NCI-H2081 treated with DMSO at 0.1 percent for 48 hours (cell line): ENCODE measurements at places on chromosomes 2 and 18.

DNA sequence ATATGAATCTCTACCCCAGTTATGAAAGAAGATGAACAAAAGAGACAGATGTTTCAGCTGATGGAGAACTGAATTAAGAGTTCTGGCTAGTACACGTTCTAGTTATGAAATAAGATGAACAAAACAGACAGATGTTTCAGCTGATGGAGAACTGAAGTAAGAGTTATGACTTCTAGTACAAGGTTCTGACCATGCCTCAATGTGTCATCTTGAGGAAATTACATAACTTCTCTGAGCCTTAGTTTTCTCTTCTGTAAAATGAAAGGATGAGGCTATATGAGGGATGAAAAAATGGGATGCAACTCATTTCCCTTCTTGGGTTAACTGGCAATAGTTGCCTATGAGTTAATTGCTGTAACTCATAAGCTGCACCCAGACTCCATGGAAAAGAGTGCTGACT, 92.9 kb upstream of the WDR75 start:
- DNase-seq: no peak

- DNase-seq: no peak
These were observed 74.1 kb downstream of the CABYR start for GRCh38 chr18:24212939-24213338.

- no peak for DNase-seq
These were observed 64.2 kb upstream of the ITGB6 start for GRCh38 chr2:160264308-160264707.

DNA sequence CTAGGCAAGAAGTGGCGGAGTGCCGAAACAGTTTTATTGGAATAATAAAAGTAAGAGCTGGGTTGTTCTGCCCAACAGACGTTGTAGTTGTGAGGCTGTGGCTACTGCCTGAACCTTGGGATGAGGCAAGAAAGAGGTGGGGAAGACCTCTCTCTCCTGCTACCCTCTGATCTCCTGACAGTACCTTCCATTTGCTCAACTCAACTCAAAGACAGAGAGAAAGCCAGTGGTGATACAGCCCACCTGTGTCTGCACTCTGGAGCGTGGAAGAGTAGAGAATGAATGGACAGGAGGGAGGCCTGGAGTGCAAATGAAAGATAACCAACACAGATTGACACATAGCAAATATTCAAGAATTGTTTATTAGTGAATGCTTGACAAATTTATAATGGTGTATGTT, 590.3 kb downstream of the NYAP2 start:
- DNase-seq: no peak

DNA sequence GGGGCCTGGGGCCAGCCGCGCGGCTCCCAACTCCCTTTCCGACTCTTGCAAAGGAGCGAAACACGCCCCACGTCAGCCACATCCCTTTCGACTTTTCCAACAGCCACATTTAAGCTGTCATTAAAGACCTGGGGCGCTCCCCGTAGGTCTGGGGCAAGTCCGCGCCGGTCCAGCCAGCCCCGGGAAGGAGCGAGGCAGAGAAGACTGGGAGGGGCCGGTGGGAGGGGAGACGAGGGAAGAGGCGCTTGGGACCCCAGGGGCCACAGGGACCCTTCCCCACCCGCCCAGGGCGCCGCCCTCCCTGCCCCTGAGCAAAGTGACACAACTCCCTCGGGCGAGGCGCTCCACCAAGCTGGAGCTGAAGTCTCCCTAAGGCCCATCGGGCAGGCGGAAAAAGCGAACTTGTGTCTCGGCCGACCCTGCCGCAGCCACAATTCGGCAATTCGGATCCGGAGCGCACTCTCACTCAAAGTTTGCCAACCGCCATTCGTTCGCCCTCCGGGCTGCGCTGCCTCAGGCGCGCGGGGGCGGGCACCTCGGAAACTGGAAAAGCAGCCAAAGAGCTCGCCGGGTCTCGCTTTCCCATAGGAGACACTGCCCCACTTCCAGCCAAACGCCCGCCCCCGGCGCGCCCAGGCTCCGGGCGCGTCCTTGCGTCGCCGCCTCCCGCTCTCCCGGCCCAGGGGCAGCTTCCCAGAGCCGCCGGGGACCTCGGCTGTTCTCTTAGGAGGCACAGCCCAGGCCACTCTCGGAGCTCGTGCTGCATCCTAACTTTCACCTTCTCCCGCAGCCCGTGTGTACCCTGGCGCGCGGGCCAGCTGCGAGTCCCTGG, 1.1 kb upstream of the KCTD1 start:
- no peak for DNase-seq

GRCh38 chr2:164613321-164613982, 7.8 kb downstream of the GRB14 start:
- DNase-seq: no peak

DNA sequence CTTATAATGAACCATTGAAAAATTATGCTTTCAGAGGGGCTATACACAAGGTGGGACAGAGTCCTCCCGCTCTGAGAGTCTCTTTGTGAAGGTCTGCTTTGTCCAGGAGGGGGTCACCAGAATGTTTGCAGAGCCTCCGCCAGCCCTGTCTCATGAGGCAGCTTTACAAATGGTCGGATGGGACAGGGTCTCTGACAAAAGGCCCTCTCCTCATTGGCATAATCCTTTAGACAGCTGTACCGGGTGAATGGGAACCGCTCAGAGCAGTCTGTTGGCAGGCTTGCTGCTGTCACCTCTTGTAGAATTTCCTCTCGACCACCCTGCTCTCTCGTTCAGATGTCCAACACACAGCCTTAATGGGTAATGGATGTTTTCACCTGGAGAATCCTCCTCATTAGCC, 40.2 kb upstream of the TGIF1 start:
- DNase-seq: no peak

GRCh38 chr2:7333189-7333765, 416.1 kb downstream of the RNF144A start:
- no peak for DNase-seq

- DNase-seq: no peak
These were observed 7.0 kb upstream of the STRN start for GRCh38 chr2:36973320-36973719.

- DNase-seq: no peak
These were observed 5.9 kb upstream of the TMSB10 start for GRCh38 chr2:84899304-84900204.

DNA sequence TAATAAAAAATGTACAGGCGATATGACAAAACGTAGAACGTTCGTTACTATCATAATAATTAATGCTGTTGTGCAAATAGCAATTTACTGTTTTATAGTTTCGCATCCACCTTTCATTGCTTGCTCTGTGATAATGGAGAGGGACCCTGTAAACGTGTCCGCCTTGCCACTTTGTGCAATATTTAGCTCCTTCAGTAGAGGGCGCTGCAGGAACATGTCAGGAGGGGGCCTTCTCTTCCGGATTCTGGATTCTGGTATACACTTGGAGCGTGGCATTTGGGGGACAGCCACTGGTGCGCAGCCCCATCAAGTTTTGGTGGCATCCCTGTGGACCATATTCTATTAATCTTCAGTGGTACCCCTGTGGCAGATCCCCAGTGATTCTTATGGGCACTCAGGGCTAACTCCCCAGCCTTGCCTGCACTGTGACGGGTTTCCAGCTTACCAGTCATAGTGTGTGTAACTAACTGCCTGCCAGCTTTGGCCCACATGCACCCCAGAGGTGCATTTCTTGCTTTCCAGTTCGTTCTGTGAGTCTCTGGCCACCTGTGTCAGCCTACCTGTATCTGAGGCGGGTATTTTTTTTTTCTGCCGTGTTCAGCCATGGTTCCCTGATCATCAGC, 140.3 kb downstream of the CYRIA start:
- no peak for DNase-seq

- DNase-seq: peak; percentile 21
These were observed 108.7 kb downstream of the DPP10 start for GRCh38 chr2:114550895-114551793.

- no peak for DNase-seq
These were observed 451.4 kb downstream of the TMX3 start for GRCh38 chr18:68263481-68263880.

DNA sequence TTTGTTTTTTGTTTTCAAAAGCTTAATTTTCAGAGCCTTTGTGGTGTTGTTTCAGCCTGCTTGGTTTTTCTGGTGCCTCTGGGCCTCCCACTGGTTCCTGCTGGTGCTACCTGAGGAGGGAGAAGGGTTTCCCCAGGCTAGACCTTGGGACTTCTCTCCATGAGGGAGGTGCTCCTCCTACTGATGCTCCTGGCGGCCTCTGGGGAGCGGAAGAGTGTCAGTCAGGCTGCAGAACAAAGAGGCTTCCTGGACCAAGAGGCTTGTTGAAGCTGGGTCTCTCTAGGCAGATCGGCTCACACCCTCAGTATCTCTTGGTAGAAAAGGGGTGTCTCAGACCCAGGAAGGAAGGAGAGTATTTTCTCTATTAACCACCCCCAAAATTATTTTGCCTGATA, 32.2 kb downstream of the RFX8 start:
- DNase-seq: no peak

DNA sequence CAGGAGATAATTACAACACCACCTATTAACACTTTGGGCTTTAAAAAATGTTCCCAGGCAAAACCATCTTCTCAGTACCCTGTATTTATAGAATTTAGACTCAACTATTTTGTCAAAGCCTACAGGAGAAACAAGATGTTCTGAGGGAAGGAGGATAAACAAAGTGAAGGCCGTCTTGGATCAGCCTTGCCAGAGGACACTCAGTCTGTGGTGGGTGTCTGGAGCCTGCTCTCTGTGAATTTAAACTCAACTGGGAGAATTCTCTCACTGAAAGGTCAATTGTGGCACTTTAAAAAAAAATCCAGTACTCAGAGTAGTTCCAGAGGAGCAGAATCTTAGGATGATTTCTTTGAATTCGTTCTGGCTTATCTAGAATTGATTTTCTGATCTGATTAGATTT, 28.4 kb upstream of the SLC1A4 start:
- DNase-seq: no peak

- DNase-seq: no peak
These were observed 829.3 kb upstream of the ID2 start for GRCh38 chr2:7852546-7852945.

DNA sequence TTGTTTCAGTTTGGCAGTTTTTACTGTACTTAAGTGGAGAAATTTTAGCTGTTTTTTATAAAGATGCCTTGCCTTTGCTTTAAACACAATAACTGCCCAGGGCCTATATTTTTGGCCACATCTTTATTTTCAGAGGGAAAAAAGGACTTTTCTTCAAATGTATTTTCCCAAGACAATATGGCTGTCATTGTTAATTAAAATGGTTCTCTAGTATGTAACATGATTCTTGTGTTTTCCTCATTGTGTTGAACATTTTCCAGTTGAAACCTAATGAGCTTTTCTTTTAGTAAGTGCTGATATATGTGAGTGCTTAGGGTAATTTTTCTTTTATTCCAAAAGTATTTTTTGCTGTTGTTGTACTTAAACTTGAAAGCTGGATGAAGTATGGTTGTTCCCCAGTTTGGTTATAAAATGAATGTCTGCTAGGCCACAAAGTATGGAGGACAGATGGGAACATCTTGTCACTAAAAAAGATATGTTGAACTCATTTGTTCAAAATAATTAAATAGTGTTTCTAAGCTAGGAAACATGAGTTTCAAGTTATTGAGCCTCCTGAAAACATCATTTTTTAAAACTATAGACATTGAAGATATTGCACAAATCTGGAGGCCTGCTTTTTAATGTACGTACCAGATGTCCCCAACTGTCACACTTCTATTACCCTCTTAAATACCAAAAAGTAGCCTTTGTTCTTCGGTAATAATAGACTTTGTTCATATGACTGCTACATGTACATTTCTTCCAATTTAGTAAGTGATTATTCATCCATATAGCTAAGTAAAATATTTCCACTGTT, 147.5 kb upstream of the DAPL1 start:
- no peak for DNase-seq

DNA sequence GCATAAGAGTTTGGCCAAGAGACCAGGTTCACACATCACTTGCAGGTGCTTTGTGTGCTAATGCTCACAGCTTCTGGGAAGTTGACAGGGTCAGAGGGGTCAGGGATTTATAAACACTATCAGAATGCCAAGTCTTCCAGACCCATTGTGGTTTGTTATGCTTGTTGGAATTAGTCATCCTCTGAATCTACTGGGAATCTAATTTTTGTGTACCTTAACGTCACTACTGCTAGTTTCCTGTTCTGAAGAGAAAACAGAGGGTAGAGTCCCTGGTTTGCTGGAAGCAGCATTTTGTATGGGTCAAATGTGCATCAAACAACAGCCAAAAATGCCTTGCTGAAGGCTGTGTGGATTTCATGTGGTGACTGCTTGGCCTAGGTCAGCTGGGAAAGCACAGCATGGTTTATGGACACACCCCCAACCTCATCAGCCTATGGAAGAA, 33.3 kb downstream of the ANTXR1 start:
- no peak for DNase-seq

DNA sequence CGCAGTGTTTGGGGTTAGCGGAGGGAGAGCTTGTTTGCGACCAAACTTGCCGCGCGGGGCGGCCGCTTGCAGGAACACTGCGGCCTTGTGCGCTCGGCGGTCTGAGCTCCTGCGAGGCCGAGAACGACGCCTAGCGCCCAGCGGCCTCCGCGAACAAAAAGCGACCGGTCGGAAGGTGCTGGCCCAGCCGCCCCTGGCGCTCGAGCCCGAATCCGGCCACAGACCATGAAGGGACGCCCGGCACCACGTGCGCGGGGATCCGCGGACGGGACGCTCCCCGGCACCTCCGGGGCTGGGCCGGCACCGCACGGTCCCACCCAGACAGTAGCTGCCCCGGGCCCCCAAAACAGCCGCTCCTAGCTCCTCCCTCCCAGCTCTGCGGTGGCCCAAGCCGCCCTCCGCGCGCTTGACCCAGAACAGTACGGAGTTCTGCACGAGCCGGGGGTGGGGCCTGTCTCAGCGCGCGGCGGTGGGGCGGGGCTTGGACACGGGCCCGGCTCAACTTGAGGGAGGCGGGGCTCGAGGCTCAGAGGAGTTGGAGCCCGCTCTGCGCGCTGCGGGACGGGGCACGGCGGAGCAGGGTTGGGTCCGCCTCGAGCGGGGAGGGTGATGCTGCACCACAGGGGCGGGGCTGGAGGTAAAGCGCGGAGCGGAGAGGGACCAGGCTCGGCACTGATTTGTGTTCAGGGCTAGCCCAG, 664 bp upstream of the IMPA2 start:
- DNase-seq: peak; percentile 20

DNA sequence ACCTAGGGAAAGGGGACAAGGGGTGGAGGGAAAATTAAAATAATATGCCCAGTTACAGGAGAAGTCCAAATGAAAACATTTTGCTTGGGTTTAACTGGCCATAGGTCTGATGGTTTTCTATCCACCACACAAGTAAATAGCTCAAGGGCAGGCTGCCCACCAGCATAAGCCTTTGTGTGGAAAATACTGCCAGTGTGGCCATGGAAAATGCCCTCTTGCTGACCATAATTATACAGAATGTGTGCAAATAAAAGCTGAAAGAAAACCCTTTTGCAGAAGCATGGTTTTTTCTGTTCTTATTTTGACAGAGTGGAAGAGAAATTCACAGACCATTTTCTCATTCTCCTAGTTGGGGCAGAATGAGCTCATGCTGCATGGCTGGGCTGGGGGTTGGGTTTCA, 111.3 kb upstream of the SIX2 start:
- no peak for DNase-seq

GRCh38 chr2:240304746-240305161, 130.7 kb upstream of the GPC1 start:
- no peak for DNase-seq
